Psoas muscle (tissue), 8 donors: ENCODE measurements at places on chromosomes 6 and 20. TPM values are rescaled to one million over a fixed set of nuclear protein-coding genes. Genes with fewer than 3 reads are reported as not detected.

- no peak for DNase-seq
Observed at GRCh38 chr20:14009208-14009607, 13.9 kb downstream of the MACROD2 start.

DNA sequence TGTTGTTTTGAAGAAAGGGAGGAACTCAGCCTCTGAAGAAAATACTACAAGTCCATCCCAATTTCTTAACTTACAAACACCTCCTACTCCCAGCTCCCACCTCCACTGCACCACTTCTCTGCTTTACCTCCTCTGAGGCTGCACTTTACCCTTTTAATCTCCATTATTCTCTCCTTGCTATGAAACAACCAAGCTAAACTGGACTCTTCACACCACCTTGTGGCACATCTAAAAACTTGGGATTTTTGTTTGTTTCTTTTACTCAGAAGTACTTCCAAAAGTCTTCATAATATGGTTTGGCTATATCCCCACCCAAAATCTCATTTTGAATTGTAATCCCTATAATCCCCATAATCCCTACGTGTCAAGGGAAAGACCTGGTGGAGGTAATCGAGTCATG, 142.2 kb downstream of the MOXD1 start:
- no peak for DNase-seq

DNA sequence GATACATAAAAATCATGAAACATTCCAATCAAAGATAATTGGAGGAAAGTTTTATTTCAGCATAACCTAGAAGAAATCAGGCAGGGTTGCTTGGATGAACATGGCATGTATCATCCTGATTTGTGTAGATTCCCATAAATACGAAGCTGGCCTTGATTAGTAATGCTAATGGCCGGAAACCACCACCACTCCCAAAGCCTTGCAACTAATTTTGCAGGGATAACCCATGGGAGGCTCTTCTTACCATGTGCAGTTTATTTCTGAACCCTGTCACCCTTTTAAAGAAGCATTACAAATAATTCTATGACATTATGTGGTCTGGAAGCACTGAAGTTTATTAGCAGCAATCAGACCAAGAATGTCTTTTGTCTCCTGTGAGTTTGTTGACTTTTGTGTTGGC, 80.8 kb downstream of the AIG1 start:
- no peak for DNase-seq

DNA sequence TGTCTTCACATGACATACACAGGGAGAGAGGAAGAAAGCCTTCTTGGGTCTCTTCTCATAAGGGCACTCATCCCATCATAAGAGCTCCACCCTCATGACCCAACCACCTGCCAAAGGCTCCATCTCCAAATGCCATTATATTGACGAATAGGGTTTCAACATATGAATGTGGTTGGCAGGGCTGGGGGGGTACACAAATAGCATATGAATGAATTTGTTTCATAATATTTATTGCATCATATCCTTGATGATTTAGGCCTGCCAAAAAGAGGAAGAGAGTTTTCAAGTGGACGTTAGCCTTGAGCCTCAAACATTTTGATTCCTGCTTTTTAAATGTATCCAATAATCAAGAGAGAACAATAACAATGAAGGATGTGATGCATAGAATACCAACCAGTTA, 26.2 kb upstream of the OPRM1 start:
- no peak for DNase-seq

DNA sequence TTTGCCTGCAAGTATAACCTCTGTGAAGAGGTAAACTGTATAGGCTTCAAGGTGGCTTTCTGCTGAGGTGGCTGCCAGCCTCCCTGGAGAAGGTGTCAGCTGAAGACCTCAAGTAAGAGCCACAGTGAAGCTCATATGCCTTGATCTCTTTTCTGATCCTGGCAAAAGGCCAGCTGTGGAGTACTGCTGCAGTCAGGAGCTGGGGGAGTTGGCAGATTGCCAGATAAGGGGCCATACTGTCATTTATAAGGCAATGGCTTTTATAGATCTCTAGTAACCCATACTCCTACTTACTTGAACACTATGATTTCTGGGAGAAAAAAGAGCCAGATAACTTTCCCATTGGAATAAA, 8.8 kb upstream of the CEP85L start:
- DNase-seq, result no peak

DNA sequence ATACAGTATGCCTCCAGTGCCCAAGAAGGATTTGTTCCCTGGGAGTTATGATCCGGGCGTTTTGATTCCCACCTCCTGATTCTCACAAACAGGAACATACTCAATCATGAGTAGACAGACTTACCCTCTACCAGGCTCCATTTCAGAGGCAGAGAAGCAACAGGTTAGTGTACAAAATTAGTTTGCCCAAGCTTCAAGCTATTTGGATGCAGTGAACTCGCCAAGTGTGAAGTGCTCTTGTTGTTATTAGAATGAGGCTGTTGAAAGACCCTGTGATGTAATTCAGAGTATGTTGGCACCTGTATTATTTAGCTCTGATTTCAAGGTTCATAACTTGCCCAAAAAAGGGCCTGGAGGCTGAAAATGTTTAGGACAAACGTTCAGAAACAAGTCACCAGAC, 247.0 kb downstream of the PHACTR1 start:
- DNase-seq, result no peak

- no peak for DNase-seq
Observed at GRCh38 chr20:37526238-37526838, 1.3 kb downstream of the BLCAP start.

DNA sequence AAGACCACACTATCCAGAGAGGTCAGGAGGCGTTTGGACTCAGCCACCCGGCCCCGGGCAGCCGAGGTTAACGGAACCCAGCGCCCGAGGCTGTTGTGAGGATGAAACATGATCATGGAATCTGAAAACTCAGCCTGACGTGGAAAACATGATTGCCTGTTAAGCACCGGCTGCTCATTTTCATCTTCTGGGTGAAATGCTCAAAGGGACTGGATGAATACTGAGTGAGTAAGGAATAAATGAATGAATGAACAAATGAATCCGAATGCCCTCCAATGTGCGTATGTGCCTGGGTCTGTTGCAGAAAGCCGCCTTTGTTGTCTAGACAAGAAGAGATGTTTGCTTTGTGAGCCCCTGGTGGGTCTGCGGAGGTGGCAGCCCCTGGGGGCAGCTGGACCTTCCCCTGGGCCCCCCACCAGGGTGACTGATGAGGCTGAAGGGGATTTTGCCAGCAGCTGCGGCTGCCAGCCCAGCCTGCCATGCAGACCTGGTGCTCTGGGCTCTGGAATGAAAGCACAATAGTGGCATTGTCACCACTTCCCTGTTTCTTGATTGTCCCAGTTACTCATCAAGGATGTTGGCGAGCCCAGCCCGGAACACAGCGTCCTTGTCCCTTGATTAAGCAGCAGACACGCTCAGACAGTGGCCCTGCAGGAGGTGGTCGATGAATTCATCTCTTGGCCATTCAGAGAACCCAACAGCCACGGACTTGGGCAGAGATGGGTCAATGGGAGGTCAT, 211.1 kb downstream of the ANKRD60 start:
- no peak for DNase-seq

DNA sequence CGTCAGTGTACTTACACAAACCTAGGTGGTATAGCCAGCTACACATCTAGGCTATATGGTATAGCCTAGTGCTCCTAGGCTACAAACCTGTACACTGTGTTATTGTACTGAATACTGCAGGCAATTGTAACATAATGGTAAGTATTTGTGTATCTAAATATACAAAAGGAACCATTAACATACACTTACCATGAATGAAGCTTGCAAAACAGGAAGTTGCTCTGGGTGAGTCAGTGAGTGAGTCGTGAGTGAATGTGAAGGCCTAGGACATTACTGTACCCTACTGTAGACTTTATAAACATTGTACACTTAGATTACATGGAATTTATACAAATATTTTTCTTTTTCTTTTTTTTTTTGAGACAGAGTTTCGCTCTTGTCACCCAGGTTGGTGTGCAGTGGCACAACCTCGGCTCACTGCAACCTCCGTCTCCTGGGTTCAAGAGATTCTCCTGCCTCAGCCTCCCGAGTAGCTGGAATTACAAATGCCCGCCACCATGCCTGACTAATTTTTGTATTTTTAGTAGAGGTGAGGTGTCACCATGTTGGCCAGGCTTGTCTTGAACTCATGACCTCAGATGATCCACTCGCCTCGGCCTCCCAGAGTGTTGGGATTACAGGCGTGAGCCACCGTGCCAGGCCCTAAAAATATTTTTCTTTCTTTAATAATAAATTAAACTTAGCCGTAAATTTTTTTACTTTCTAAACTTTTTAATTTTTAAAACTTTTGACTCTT, 15.4 kb upstream of the KIAA1755 start:
- DNase-seq, result no peak

LPA gene
- total RNA-seq, result 0.17 TPM

NMBR gene
- total RNA-seq, result not detected

RAD21L1 gene
- not detected for total RNA-seq

GRCh38 chr6:146381486-146381885, 162.1 kb upstream of the RAB32 start:
- no peak for DNase-seq

- DNase-seq, result no peak
Observed at GRCh38 chr6:10033223-10033829, 381.5 kb downstream of the TFAP2A start.

GRCh38 chr6:125781314-125781868, 9.4 kb upstream of the NCOA7 start:
- no peak for DNase-seq

BTN1A1 gene
- not detected for total RNA-seq

GRCh38 chr20:5172167-5172601, 45.4 kb downstream of the CDS2 start:
- DNase-seq, result no peak

- no peak for DNase-seq
Observed at GRCh38 chr20:38143238-38143645, 21.8 kb downstream of the TGM2 start.

GRCh38 chr20:63856098-63856511, 5.2 kb upstream of the ABHD16B start:
- no peak for DNase-seq

DNA sequence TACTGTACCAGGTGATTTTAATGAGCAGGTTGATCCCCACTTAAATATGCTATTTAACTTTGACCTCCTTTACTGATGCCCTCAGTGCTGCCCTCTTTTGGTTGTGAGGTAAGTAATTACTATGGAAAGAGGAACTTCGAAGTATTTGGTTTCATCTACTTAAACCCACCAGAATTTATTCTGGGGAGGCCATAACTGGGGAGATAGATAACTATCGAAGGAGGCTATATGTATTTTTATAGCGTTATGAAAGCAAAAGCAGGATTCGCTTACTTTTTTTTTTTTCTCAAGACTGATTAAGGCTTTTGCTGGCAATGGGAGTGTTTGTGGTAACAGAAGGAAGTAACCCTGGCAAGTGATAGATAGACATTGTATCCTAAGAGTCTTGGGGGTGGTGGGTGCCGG, 168.9 kb upstream of the CENPW start:
- no peak for DNase-seq

- no peak for DNase-seq
Observed at GRCh38 chr6:37256692-37257319, 766 bp upstream of the TBC1D22B start.

FAM8A1 gene
- 17.4 TPM for total RNA-seq

PGK2 gene
- not detected for total RNA-seq
